ENCODE measurements at places on chromosomes 12 and 14.
A peak's percentile ranks its signal among the peaks of the same experiment; 100 is the strongest.

GRCh38 chr12:32522331-32523221, 123.2 kb downstream of the FGD4 start:
- DNase-seq = no peak

GRCh38 chr12:124309231-124309630, 14.3 kb downstream of the RFLNA start:
- no peak for DNase-seq

DNA sequence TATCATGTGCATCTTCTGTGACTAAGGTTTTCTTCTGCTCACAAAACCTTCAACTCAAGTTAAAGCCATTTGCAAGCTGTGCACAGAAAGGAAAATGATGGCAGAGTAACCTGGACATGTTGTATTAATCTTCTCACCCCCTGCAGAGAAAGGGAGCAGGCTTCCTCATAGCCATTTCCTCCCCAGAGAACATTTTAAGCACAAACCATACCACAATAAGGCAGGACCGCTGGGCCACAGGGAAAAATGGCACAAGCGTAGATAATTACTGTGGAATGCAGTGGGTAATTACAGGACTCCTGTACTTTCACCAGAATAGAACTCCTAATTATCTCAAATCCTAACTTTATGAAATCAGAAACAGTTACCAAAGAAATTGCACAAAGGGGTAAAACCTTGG, 215.7 kb downstream of the KIF21A start:
- no peak for DNase-seq

DNA sequence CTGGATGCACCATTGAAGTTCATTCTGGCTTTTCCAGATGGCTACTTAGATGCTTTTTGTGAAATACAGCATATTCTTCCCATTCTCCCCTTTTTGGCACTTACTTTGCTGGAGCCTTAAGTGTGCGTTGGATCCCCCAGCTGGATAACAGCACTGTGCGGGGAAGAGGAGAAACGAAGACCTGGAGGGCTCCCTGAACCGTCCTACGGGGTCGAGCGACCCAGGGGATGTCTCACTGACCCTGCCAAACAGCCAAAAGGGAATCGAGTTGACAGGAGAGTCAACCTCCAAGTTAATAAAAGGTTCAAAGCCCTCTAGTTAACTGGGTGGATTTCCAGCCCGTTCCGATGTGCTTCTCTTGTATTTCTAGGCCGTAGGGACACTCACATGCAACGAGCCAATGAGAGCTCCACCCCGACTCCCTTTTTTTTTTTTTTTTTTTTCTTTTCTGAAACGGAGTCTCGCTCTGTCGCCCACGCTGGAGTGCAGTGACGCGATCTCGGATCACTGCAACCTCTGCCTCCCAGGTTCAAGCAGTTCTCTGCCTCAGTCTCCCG, 1.0 kb upstream of the CAMKK2 start:
- DNase-seq = no peak

DNA sequence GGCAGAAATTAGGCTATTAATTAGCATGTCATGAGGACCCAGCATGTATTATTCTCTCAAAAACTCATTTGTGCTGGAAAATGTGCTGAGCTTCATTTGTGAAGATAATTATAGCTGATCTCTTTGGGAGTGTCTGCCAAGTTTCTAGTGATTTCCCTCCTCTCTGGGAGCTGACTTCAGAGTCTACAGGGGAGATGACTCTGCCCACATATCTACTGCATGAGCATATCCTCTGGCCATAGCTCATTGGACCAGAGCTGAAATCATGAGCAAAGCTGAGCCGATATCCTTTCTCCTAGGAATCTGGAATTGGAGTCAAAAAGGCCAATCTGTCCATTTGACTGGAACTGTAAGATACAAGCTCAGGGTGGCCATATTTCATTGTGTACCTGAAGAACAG, 5.9 kb downstream of the CCDC198 start:
- no peak for DNase-seq

DNA sequence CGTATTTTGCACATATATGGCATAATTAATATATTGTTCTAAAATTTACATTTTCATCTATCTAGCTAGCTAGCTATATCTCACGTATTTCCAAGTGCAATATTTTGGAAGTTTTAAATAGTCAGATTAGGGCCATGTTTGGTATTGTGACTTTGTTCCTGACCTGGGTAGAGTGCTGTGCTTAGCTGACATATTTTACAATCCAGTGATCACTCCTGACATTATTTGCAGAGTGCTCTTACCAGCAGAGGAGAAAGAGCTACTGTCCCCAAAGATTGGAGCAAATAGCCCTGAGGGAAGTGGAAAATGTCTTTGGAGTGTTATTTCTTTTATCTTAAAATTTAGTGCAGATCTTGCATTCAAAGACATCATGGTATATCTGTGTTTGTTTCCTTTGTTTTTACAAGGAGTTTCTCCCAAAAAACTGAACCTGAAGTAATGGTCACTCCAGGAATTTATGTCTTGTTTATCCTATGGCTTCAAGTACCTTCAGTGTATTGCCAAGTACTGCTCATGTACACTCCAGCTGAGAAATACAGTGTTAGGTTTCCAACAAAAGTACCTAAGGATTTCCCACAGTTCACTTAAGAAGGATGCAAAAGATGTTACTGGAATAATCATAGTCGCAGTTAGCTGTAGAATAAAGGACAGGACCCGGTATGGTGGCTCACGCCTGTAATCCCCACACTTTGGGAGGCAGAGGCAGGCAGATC, 49.4 kb upstream of the PSMA6 start:
- no peak for DNase-seq

GRCh38 chr12:125267114-125267513, 201.9 kb downstream of the AACS start:
- DNase-seq = no peak

DNA sequence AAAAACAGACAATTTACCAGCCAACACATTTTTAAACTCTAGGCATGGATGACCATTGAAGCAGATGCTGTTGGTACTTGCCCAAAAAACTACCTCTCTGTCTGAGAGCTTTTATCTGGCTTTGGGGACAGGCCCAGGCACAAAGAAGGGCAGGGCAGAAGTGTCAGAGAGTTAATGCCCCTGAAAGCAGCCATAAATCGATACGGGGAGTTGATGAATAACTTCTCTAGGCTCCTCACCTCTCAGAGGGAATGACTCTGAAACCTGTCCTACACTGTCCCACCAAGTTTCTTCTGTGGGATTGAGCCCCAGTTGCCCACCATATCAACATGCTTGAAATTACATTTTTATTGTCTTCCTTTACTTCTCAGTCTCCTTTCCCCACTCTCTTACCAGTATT, 113.0 kb upstream of the DAAM1 start:
- DNase-seq = no peak

DNA sequence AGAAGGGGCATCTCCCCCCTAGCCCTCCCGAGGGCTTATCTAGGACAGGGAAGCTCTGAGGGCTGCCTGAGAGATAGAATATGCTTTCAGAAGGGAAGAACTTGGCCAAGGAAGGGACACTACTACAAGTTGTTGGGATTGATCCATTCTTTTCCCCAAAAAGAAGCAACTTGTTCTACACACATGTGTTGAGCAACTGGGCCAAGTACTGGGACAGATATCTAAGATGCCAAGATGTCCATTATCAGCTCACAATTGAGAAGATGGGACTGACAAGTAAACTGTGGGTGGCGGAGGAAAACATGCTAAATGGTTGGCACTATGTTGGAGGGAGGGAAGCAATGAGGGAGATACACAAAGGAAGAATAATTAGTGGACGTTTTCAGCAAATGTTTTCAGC, 30.9 kb downstream of the PLEKHG7 start:
- no peak for DNase-seq

GRCh38 chr14:52922656-52923055, 28.2 kb downstream of the FERMT2 start:
- no peak for DNase-seq

DNA sequence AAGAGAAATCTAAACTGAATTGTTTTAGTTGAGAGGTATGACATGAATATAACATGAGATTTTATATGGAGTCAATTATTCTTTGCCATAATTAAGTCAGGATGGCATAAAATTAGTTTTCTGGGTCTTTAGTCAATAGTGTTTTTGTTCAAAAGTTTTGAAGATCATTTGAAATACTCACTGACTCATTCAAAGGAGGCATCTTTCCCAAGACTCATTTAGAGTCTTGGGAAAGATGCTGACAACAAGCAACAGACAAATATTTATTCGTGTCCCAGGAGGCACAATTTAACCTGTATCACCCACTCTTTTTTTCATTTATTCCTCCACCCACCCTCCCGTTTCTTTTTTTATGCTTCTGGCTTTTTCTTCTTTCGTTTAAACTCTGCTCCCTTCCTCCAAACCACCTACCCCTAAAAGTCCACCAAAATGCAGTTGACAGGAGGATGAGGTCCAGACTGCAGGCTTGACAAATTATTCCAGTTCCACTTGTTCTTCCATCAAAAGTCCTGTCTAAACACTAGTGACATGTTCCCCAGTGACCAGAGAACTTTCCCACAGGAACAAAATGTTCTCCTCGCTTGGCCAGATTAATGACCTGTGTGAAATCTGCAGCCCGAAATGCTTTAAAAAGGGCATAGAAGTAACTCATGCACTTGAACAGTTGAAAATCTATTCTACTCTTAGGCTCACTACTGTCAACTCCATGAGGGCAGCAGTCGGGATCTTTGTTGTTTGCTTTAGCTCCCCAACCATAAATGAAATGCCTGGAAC, 43.3 kb upstream of the CSRP2 start:
- DNase-seq = no peak

GRCh38 chr12:99043319-99043914, 398.3 kb downstream of the APAF1 start:
- DNase-seq = peak; percentile 56

DNA sequence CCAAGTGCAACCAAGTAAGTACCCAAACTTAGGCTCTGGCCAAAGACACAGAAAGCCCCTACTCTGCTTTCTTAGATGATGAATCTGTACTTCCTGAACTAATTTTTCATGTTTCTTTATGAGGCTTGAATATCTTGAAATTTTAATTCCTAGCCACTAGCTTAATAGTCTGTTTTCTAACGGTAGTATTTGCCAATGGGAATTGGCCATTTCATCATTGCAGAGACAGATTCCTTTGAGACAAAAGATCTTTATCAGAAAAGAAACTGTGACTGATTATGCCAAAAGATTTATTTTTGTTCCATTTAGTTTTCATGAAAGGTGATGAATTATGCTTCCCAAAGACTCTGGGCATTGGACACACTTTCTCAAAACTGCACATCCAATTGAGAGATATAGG, 48.7 kb downstream of the DAD1 start:
- DNase-seq = no peak

DNA sequence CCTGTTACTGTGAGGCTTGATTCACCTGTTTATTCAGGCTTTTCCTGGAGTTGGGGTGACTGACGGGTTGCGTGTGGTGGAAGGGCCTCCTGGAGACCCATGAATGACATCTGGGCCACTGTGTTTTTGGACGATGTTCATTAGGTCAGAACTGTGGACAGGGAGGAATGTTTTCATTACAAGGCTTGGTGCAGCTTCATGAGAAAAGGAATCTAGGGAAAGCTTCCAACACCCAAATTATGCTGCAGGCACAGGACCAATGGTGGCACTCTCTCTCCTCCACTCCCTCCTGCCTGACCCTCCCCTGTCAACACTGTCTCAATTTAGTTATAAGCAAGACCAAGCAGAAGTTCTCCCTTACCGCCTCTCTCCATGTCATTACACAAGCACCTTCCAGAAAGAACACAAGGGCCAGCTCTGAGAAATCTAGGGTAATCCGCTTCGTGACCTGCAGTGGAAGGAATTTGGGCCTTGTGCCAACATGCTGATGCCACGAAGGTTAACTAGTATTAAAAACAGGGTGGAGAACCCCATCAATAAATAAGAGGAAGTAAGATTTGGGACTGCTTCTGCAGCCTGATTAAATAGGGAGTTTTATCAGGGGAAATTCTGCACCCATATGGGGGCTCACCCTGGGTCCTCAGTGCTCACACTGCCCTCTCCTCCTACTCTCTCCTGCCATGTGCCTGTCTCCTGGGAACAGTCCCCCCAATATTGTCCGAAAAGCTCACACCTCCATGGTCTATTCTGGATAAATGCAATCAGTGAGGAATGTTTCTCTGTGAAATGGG, 200.3 kb downstream of the KTN1 start:
- DNase-seq = no peak

- DNase-seq = no peak
These were observed 183.8 kb downstream of the STXBP6 start for GRCh38 chr14:24866067-24866639.

DNA sequence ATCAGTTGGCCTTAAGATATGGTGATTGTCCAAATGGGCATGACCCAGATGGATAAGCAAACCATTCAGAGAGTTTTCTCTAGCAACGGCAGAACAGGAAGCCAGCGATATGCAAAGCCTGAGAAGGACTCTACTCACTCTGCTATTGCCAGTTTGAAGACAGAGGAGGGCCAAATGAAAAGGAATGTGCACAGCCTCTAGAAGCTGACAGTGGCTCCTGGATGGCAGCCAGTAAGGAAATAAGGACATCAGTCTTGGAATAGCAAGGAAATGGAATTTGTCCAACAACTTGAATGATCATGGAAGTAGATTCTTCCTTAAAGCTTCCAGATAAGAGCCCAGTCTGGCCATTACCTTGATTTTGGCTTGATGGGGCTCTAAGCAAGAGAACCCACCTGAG, 60.0 kb downstream of the TMTC2 start:
- DNase-seq = no peak

GRCh38 chr12:130576371-130576816, 139.7 kb downstream of the RIMBP2 start:
- no peak for DNase-seq

- DNase-seq = no peak
These were observed 15.2 kb upstream of the PLEKHG6 start for GRCh38 chr12:6295094-6295811.

DNA sequence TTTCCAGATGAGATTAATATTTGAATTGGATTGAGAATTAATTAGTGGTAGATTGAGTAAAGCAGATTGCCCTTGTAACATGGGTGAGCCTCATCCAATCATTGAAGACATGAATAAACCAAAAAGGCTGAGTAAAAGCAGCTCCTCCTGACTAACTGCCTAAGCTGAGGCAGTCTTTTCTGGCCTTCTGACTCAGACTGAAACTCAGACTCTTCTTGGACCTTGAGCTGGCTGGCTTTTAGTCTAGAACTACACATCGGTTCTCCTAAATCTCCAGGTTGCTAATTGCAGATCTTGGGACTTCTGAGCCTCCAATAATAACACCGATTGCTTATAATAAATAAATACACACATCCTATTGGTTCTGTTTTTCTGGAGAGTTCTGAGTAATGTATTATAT, 24.0 kb downstream of the FKBP11 start:
- DNase-seq = no peak

- no peak for DNase-seq
These were observed 20.3 kb upstream of the PPP2R5E start for GRCh38 chr14:63563370-63564026.
